Stomach (tissue), 19 donors: ENCODE measurements at places on chromosomes 12 and 14. TPM values are rescaled to one million over a fixed set of nuclear protein-coding genes. Genes with fewer than 3 reads are reported as not detected.

DNA sequence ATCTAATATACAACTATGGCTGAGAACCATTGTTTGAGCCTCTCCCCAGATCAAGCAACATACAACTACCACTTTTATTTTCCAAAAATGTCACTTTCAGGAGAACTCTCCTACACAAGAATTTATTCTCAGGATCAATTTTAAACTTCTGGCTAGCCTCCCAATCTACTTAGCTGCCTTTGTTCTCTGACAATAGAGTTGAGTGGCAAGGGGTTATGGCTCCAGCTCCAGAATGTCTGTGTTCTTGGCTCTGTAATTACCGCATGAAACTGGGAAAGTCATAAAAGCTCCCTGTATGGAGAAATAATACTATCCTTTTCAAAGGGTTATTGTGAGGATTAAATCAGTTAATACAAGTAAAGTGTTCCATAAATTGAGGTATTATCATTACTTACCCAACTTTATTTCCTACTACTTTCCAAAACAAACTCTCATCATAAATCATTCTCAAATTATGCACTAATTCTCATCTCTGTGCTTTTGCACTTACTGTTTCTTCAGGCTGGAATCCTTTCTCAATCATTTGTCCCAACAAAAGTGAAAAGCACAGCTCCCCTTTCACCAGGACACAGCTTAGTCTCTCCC lies 121.9 kb downstream of the GARIN6 start:
- no peak overlapping the region for H3K4me3 ChIP-seq
- no peak for DNase-seq

- no peak for DNase-seq
- no peak overlapping the region for H3K4me3 ChIP-seq
- peaks cover 37% of the 10 kb centered on the region for H3K4me1 ChIP-seq
These were observed 84.3 kb upstream of the NCOR2 start for GRCh38 chr12:124651516-124652273.

DNA sequence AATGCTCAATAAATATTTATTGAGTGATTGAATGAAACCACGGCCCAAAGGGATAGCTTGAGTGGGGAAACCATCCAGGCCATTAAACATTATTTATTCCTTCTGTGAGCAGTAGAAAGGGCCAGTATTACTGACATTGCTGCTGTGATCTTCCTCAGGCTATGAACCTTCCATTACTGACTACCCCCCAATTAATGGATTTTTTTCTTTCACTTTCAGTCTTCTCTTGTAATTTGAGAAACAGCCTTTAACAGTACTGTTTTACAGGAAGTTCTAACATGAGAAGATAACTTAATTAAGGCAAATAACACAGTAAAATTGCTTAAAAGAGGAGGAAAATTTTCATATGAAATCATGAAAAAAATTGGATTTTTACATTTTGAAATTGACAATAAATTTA lies 629.5 kb downstream of the TRHDE start:
- H3K4me1 ChIP-seq, result no peaks in the 10 kb centered on the region
- H3K27ac ChIP-seq, result no peak overlapping the region
- H3K4me3 ChIP-seq, result no peak overlapping the region
- no peaks in the 10 kb centered on the region for H3K36me3 ChIP-seq
- DNase-seq, result no peak
- H3K27me3 ChIP-seq, result no peaks in the 10 kb centered on the region

- DNase-seq, result no peak
- no peaks in the 10 kb centered on the region for H3K36me3 ChIP-seq
- no peaks in the 10 kb centered on the region for H3K4me1 ChIP-seq
- no peak overlapping the region for H3K27ac ChIP-seq
These were observed 44.3 kb downstream of the CCDC92 start for GRCh38 chr12:123928274-123928865.

DNA sequence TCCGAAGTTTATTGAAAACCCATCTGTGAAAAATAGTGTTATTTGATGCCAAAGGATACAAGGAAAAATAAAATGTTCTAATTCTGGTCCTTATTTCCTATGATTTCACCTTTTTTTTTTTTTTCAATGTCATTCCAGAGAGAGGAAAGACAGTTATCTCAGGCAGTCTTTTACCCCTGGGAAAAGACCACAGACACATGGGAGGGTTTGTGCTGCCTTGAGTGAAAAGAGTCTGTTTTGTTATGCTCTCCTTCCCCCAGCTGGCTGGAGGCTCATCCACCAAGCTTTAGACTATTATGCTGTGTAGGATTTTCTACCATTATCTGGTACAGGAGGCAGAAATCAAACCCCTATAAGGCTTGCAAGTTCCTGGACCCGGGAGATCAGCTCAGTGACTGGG lies 151.8 kb downstream of the CRADD start:
- peak overlapping the region; percentile 16 for H3K27ac ChIP-seq
- H3K36me3 ChIP-seq, result no peaks in the 10 kb centered on the region
- DNase-seq, result no peak

- no peak overlapping the region for H3K4me3 ChIP-seq
- H3K27me3 ChIP-seq, result no peaks in the 10 kb centered on the region
- H3K4me1 ChIP-seq, result peaks cover 1% of the 10 kb centered on the region
- no peak for DNase-seq
- H3K27ac ChIP-seq, result no peak overlapping the region
These were observed 64.4 kb downstream of the TTLL5 start for GRCh38 chr14:75725481-75725880.

DNA sequence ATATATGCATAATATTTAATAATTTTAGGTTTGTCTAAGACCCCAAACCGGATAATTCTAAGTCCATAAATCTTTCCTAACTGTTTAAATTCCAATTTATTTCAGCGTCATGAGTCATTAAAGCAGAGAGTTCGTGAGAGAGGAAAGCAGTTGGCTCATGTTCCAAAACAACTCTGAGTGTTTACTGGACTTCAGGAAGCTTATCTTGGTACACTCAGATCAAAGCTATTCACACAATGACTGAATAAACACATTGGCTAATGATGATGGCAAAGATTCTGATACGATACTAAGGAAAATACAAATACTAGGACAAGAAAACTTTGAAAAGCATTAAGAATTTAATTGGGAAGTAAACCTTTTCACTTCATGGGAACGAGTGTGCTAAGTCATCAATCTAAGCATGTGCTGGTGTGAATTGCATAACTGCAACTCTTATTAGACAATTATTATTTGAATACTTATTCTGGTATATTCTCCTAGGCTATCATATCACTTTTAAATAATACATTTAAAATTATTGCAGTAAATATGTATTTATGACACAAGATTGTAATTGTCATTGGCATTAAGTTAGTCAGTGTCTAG lies 34.8 kb upstream of the CLEC14A start:
- H3K36me3 ChIP-seq, result no peaks in the 10 kb centered on the region
- H3K27ac ChIP-seq, result no peak overlapping the region
- H3K4me1 ChIP-seq, result peaks cover 18% of the 10 kb centered on the region
- H3K4me3 ChIP-seq, result no peak overlapping the region
- H3K27me3 ChIP-seq, result no peaks in the 10 kb centered on the region

Gene KRT79
- polyA plus RNA-seq, result not detected

Gene LGR5
- polyA plus RNA-seq, result 0.06 TPM
